Epithelial cell of esophagus (primary cell): ENCODE measurements at places on chromosomes 1 and 21.

GRCh38 chr1:117581391-117581943, 24.4 kb upstream of the TENT5C start:
- DNase-seq, result no peak

GRCh38 chr1:31470794-31471315, 57.8 kb downstream of the SERINC2 start:
- DNase-seq, result no peak

GRCh38 chr1:180581635-180582039, 22.9 kb downstream of the OVAAL start:
- DNase-seq, result peak; percentile 40

GRCh38 chr1:192958871-192959270, 100.3 kb downstream of the UCHL5 start:
- peak; percentile 56 for DNase-seq

- DNase-seq, result no peak
Observed at GRCh38 chr1:183901748-183902330, 96.9 kb downstream of the RGL1 start.

DNA sequence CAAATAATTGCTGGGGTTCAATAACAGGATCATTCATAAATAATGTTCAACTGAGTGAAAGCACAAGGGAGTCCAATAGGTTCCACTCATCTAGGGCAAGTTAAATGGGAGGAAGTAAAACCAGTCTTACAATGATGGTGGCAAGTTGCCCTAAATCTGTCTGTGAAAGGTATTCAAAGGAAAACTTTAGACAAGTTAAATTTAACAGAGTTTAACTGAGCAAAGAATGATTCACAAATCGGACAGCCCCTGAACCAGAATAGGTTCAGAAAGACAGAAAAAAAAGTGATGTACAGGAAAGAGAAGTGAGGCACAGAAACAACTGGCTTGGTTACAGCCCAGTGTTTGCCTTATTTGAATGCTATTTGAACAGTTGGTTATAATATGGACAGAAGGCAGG, 183.5 kb upstream of the ADGRL4 start:
- peak; percentile 55 for DNase-seq

DNA sequence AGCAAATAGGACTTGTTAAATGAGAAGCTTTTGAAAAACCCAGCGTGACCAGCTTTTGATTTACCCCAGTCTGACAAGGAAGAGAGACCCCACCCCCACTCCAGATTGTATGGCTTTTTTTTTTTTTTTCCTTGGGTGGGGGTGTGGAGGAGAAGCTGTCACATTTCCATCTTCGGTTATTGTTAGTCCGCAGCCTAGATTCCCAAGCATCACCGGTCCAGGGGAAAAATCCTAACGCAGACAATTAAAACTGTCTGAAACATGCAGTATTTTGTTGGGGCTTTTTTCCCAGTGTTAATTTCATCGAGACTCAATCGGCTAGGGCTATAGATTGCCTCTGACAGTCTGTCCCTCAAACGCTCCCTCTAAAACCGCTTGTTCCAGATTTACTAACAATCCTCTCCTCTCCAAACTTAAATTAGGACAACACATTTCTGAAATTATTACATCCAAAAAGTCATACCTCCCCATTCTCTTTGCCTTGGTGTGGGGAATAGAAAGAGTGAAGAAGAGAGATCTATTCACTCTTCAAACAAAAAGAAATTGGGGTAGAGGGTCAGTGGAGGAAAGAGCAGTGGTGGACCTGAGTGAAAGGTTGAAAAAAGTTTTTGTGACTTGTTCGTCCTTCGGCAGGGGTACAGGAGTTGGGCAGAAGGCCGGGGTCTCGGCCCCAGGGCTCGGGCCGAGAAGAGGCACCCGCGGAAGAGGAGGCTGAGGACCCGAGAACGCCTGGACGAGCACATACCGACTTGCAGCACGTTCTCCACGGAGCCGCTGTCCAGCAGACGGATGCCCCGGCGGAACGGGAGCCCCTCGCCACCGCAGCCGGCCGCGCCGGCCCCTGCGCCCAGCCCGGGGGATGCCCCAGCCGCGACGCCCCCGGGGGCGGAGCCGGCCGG, 1.1 kb downstream of the ZSWIM5 start:
- peak; percentile 15 for DNase-seq

GRCh38 chr1:55531644-55532043, 316.5 kb upstream of the USP24 start:
- peak; percentile 2 for DNase-seq

DNA sequence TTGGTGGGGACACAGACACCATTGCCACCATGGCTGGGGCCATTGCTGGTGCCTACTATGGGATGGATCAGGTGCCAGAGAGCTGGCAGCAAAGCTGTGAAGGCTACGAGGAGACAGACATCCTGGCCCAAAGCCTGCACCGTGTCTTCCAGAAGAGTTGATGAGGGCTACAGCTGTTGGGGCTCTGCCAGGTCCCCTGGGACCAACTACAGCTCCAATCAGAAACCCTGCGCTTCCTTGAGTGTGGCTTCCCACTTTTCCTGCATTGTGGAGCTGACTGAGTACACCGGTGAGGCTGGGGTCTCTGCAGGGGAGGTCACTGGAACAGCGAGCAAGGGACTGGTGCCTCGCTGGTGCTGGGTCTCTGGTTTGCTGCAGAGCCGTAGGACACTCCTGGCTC, 4.5 kb downstream of the ADPRS start:
- no peak for DNase-seq

DNA sequence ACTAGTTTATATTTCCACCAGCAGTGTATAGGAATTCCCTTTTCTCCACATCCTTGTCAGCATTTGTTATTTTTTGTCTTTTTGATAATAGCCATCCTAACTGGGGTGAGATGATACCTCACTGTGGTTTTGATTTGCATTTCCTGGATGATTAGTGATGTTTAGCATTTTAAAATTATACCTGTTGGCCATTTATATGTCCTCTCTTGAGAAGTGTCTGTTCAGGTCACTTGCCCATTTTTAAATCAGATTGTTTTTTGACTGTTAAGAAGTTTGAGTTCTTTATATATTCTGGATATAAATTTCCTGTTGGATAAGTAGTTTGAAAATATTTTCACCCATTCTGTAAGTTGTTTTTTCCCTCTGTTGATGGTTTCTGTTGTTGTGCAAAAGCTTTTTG, 31.0 kb upstream of the PM20D1 start:
- DNase-seq, result no peak

DNA sequence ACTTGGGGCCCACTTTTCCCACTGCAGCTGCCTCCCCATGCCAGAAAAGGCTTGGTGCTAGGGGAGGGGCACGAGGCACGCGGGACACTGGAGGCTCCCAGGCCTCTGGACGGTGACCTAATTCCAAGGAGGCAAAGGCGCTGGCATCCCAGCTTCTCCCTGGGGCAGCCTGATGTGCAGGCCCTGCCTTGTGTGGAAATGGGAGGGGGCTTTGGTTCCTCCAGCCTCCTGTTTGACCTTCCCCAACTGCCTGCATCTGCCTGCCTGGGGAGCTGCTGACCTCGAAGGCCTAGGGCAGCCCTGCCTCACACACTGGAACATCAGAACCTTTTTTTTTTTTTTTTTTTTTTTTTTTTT, 39.9 kb downstream of the KIAA1614 start:
- no peak for DNase-seq

DNA sequence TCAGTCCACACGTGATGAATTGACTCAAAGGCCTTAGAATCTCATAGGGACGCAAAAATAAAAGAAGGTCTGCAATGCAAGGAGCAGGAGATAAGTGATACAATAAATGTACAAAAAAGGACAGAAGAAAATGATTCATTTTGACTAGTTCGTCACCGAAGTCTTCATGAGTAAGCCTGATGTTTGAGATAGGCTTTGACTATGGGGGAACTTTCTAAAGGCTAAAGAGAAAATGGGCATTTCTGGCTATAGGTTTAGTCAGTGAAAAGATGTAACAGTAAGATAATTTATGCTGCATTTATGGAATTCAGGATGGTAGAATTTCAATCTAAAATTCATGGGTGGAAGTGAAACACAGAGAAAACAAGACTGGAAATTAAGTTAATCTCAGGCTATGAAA, 163.0 kb downstream of the ADGRL4 start:
- DNase-seq, result no peak

GRCh38 chr1:84020151-84020550, 21.2 kb upstream of the TTLL7 start:
- DNase-seq, result no peak

DNA sequence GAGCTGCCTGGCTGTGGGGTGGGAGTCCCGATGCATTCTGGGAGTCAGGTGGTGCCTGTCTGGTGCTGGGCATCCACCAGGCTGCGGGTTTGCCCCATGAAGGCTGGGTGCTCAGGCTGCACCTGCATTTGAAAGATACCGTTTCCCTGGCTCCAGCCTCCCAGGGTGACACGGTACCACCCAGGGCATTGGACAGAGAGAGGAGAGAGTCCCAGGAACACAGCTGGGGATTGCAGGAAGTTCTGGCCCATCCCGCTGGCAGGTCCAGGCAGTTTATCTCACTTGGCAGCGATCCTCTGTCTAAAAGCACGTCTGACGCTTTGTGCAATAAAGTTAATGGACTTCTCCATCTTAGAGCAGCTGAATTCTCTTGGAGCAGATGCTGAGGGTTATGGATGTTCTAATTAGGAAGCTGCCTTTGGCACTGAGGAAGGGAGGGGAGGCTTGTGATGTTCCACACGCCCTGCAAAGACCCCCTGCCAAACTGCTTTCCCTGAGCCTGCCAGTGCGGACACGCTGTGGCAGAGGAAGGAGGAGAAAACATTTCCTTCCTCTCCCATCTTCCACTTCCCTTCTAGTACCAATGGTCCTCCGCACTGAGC, 246.9 kb downstream of the GRIK3 start:
- no peak for DNase-seq

DNA sequence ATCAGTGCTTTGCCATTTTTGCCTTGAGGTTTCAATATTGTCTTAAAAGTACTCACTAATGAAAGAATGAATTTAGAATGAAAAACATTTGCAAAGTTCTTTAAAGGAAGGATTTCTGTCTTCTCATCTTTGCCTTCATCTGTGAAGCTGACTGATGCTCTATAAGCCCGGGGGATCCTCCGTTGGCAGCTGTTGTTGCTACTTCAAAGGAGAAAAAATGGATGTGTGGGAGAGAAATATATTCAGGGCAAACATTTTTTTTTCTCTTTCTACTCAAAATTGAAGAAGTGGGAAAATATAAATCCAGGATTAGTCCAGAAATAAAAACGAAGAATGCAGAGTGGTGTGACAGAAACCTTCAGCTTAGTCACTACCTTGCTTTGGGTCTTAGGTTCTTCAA, 142.5 kb downstream of the OLFM3 start:
- DNase-seq, result no peak

DNA sequence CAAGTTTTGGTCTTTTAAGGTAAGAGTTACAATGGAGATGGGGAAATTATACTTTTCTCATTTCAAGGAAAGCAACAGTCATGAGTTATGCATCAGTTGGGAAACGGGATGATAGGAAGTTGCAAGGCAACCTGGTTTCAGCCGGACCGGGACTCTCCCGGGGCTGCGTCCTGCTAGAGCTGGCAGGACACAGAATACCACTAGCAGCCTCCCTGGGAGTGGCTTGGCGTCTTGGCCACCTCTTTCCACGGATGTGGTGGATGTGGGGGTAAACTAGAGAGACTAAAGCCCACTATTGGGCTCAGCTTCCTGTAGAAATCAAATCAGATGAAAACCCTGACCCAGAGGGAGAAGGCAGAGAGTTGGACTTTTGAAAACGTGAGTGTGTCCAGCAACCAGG, 71.9 kb downstream of the ADARB1 start:
- no peak for DNase-seq

- peak; percentile 74 for DNase-seq
Observed at GRCh38 chr1:27402349-27402754, 9.9 kb downstream of the GPR3 start.

DNA sequence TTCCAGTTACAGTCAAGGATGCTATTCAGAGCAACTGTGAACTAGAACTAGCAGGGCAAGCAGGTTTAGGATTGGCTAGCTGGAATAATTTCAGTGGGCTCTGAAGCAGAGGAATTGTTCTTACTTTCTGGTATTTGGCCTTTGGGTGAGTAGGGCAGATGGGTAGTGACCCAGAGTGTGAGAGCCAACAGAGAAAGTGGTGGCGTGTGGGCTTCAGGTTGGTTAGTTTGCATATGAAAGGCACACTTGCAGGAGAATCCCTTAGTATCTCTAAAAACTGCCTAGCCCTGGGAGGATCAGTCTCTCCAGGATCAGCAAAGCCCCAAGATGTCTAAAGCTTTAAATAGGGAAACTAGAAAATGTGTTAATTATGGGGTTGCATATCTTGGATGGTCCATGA, 67.6 kb upstream of the LRRC8B start:
- DNase-seq, result no peak

- DNase-seq, result no peak
Observed at GRCh38 chr21:34950980-34951379, 98.1 kb downstream of the RUNX1 start.

DNA sequence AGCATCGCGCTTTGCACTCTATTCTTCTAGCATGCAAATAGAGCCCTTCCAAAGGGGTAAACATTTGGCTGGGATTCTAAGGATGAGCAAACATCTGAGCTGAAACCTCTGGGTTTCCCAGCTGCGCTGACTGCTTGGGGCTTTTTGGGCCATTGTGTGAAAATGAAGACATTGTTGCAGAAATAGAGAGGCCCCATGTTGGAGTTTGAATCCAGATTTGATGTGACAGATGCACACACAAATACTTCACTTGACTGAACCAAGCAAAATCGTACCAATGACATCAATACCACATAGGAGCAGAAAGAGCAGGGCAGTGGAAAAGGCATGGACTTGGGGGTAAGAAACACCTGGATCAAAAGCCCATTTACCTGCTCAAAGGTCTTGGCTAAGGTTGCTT, 144.6 kb upstream of the HMGB4 start:
- DNase-seq, result no peak

- no peak for DNase-seq
Observed at GRCh38 chr1:159084867-159085266, 8.3 kb upstream of the AIM2 start.

GRCh38 chr1:42335809-42336518, 929 bp upstream of the FOXJ3 start:
- DNase-seq, result peak; percentile 94

DNA sequence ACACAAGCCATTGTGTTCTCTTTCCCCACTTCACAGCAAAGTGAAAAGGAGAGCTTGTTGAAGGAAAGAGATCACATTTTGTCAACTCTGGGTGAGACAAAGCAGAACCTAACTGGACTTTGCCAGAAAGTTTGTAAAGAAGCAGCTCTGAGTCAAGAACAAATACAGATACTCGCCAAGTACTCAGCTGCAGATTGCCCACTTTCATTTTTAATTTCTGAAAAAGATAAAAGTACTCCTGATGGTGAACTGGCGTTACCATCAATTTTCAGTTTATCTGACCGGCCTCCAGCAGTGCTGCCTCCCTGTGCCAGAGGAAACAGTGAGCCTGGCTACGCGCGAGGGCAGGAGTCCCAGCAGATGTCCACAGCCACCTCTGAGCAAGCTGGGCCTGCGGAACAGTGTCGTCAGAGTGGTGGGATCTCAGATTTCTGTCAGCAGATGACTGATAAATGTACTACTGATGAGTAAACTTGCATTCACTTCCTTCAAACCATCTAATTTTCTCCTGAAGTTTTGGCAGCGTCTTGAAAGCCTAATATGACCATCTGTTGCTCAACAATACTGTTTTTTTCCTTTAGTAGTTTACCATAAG, 43.7 kb downstream of the BACH1 start:
- peak; percentile 93 for DNase-seq
